Activated CD4-positive, alpha-beta T cell treated with anti-CD3 and anti-CD28 coated beads, Interleukin-2, amount 50 U/mL, for 16 hours (primary cell): ENCODE measurements at places on chromosomes 5 and 9.

GRCh38 chr5:172886974-172887501 is 53.0 kb downstream of the ERGIC1 start:
- no peak for DNase-seq

- DNase-seq: no peak
Observed at GRCh38 chr9:126613651-126614050, at the start of gene LMX1B. LMX1B (plus strand) TSS chr9:126613928; CDS start chr9:126614450, 522 bp downstream.

DNA sequence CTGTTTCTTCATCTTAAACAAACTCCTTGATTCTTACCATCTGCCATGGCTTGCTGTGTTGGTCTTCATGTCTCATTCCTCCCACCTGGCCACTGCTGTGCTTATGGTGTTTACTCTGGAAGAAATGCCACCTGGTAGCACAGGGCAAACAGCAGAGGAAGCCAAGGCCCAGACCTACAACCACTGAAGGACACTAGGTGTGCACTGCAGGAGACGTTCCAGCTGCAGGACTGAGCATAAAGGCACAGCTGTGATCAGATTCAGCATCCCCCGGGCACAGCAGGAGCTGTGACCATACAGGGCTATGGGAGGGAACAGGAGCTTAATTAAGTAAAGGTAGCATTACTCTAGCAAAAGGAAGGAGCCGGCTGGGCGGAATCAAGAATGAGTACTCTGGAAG is 12.6 kb upstream of the GNAQ start:
- no peak for DNase-seq

GRCh38 chr9:2907411-2907810 is 63.5 kb upstream of the PUM3 start:
- no peak for DNase-seq

GRCh38 chr5:31731710-31732301 is 92.9 kb downstream of the PDZD2 start:
- no peak for DNase-seq

DNA sequence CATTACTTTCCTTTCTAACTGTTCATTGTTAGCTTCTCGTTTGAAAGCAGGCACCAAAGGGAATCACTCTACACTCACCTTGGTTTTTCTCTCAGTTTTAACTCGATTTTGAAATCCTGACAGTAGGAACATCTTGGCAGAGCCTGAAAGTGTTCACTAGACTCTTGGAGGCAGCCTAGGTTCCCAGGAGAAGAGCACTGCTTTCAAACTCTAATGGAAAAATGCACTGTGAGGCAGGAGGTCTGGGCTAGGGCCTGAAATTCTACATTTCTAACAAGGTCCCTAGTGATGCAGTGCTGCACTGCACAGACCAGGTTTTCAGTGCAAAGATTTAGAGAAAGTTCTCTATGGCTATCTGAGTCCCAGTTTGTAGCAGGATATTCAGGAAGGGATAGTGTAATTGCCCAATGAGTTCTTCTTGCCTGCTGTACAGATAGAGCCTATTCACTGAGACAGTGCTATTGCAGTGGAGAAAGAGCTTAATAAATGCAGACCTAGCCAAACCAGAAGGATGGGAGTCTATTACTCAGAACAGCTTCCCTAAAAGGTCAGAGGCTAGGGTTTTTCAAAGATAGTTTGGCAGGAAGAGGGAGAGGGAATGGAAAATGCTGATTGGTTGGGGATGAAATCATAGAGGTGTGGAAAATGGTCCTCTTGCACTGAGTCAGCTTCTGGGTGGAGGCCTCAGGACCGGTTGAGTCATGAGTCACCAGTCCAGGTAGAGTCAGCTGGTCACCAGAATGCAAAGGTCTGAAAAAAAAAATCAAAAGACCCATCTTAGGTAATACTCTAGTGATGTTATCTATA is 153.9 kb downstream of the GPBP1 start:
- DNase-seq: peak; percentile 6

- DNase-seq: peak; percentile 75
Observed at GRCh38 chr9:36136272-36136893, at the start of gene GLIPR2. GLIPR2 (plus strand) TSS chr9:36136733; CDS start chr9:36136779, 46 bp downstream.

DNA sequence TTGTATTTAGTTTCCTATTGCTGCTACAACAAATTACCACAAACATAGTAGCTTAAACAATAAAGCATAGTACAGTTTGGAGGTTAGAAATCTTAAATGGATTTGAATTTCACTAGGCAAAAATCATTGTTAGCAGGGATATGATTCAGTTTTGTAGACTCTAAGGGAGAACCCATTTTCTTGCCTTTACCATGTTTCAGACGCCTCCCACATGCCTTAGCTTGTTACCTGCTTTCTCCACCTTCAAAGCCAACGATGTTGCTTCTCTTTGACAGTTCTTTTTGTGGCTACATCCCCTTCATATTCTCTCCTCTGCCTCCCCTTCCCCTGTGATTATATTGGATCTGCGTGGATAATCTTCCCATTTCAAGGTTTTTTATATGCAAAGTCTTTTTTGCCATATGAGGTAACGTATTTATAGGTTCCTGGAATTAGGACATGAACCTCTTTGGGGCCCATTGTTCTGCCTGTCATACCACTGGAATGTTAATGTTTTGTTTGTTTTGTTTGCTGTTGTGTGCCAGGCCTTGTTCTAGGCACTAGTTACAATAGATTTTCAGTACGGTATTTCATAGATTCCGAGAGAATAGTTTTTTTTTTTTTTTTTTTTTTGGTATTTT is 54.1 kb downstream of the UHRF2 start:
- no peak for DNase-seq

DNA sequence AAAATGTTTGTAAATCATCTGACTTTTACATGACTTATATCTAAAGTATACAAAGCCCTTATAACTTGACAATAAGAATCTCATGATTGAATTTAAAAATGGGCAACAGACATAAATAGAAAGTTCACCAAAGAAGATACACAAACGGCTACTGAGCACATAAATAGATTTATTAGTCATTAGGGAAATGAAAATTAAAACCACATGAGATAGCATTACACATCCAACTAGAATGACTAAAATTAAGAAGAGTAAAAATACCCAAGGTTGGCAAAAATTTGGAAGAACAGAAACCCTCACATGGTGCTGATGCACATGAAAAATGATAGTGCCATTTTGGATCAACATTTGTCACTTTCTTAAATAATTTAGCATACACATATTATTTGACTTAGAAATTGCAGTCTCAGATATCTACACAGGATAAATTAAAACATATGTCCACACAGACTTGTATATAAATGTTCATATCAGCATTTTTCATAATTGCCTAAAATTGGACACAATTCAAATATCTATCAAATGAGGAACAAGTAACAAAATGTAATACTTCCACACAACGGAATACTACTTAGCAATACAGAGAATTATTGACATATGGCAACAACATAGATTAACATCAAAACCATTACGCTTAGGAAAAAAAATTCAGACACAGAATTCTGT is 359.1 kb upstream of the DAB2 start:
- peak; percentile 24 for DNase-seq

GRCh38 chr9:37126214-37126788 is 5.9 kb downstream of the ZCCHC7 start:
- no peak for DNase-seq

- DNase-seq: peak; percentile 16
Observed at GRCh38 chr5:9405196-9405754, 140.6 kb downstream of the SEMA5A start.

GRCh38 chr9:90842996-90843395 is 41.4 kb downstream of the SYK start:
- DNase-seq: no peak

DNA sequence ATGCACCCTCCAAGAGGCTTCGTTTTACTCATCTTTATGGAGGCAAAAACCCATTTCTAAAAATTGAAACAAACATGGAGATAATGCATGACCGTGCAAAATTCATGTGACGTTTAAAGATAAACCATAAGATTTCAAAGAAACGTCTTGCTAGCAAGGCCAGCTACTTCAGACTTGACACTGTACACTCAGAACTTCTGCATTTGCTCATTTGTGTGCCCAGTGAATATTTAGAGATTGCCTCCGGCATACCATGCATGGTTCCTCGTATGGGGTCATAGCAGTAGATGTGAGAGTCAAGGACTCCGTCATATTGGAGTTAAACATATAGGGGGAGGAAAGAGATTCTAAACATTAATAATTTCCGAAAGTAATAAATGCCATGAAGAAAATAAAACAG is 78.6 kb upstream of the NEURL1B start:
- no peak for DNase-seq

DNA sequence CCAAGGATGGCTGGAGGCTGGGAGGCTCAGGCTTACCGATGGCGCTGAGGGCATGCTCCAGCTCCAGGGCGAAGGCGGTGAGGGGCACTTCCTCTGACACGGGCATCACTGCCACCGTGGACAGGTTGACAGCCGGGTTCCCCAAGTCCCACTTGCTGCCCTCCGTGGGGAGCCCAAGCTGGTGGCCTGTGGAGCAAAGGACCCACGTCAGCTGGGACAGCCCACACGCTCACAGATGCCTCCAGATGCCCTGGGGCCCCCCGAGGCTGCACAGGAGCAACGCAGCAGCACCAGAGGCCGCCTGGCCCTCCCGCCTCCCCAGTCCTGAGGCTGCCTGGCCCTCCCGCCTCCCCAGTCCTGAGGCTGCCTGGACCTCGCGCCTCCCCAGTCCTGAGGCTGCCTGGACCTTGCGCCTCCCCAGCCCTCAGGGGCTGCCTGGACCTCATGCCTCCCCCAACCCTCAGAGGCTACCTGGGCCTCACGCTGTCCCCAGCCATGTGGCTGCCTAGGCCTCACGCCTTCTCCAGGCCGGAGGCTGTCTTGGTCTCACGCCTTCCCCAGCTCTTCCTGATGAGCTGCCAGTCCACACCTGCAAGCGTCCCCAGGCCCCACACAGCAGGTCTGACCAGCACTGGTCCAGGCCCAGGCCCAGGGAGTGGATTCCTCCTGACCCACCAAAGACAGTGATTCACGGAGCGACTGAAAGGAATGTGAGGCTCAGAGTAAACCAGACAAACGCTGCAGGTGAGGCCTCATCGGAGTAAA is 25.6 kb upstream of the NSMF start:
- DNase-seq: no peak

DNA sequence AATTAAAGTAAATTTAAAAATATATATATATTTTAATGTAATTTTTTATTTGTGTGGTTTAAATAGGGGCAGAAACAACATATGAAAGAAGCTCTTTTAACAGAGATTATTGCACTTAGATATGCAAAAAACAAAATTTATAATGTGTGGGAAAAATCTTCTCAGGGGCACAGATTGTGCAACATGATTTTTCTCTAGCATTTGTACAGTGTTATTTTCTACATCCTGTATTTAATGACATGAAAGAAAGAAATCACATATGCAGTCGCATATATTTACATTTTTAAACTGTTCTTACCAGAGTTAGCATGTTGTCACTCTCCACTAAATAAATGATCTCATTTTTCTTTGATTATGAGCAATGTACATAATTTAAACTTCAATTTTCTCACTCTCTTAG is 265.3 kb upstream of the CTNND2 start:
- DNase-seq: no peak

GRCh38 chr5:64773533-64773932 is 4.8 kb downstream of the CWC27 start:
- DNase-seq: no peak

- no peak for DNase-seq
Observed at GRCh38 chr5:116719106-116719505, 144.5 kb upstream of the SEMA6A start.

GRCh38 chr9:128006332-128006996 is 25.7 kb upstream of the EEIG1 start:
- no peak for DNase-seq

GRCh38 chr5:74100268-74100665 is 474.3 kb downstream of the ARHGEF28 start:
- no peak for DNase-seq

GRCh38 chr9:5842929-5843793 is 10.2 kb upstream of the ERMP1 start:
- DNase-seq: no peak

GRCh38 chr5:119458911-119459632 is 6.8 kb downstream of the HSD17B4 start:
- DNase-seq: no peak

DNA sequence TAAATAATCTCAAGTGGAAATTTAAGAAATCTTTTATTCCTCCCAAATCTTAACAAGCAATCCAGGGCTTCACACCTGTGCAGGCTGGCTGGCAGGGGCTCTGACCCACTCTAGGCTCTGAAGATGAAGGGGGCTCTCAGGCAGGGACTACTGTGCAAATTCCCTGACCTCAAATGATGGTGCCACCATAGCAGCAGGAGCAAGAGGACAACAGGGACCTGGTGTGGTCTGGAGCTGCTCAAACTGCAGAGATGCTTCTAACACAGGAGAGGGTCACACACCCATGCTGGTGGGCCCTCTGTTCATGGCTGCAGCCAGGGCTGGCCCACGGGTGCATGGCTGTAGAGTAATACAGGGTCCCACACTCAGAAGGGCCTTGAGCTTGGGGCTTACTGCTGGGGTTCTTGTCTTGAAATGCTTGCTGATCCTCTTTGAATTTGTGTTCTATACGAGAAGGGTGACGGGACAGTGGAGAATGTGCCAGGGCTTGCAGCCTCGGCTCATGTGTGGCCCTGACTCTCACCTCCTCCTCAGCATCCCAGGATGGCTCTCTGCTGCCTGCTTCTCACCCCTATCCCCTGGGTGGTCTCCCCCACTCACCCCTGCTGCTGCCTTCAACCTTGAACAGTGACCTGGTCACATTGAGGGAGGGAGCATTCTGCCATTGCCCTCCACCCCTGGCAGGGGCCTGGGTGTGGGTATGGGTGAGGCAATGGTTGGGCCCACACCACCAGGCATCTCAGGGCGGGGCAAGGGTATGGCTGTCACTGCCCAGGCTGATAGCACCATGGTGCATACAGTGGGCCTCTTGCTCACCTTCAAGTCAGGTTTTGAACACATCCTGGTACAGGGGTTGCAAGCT is 191.7 kb downstream of the FSTL4 start:
- DNase-seq: no peak

DNA sequence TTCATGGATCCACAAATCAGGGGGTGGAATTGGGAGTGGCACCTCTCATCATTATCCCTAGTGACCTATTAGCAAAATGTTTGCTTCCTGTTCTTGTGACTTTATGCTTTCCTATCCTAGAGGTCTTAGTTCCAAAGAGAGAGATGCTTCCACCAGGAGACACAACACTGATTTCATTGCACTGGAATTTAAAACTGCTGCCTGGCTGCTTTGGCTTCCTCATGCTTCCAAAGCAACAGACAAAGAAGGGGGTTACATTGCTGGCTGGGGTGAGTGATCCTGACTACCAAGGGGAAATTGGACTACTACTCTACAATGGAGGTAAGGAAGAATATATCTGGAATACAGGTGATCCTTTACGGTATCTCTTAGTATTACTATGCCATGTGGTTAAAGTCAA is 69.2 kb upstream of the SH3GL2 start:
- no peak for DNase-seq

- DNase-seq: no peak
Observed at GRCh38 chr9:110578575-110579033, 937 bp downstream of the SVEP1 start.

- DNase-seq: peak; percentile 18
Observed at GRCh38 chr9:135978642-135979546, 17.7 kb upstream of the UBAC1 start.

GRCh38 chr9:116160676-116161571 is 7.3 kb downstream of the PAPPA start:
- DNase-seq: no peak

GRCh38 chr5:65611524-65611923 is 12.6 kb downstream of the TRIM23 start:
- no peak for DNase-seq
